ENCODE measurements at places on chromosomes 5 and 9. TPM values are rescaled to one million over a fixed set of nuclear protein-coding genes. Genes with fewer than 3 reads are reported as not detected.

The PROB1 gene
- 3.8 TPM for total RNA-seq

The DMGDH gene
- total RNA-seq = 1.7 TPM

The PTGDS gene
- total RNA-seq = not detected

The FAM221B gene
- not detected for total RNA-seq

The MRPL22 gene
- total RNA-seq = 80.8 TPM

The SPATA9 gene
- total RNA-seq = not detected

The PIP5K1B gene
- 1.6 TPM for total RNA-seq

The ENTREP1 gene
- not detected for total RNA-seq
